ENCODE measurements at places on chromosomes 1 and 21.
A peak's percentile ranks its signal among the peaks of the same experiment; 100 is the strongest.

DNA sequence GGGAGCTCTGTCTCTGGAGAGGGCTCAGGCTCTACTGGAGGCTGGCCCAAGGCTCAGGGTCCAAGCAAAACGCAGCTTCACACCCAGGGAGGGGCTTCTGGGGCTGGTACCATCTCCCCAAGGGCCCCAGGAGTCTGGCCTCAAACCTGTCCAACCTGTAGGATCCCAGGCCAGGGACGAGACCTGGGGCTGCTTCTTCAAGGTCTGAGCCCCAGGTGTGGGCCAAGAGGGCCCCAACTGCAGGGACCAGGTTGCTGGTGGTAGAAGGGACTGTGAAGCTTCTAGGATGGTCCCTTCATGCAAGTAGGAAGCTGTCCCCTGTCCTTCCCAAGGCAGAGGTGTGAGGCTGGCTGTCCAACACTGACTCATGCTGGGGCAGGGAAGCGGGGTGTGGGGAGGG, 7.8 kb upstream of the MMEL1 start:
- no peak for DNase-seq

DNA sequence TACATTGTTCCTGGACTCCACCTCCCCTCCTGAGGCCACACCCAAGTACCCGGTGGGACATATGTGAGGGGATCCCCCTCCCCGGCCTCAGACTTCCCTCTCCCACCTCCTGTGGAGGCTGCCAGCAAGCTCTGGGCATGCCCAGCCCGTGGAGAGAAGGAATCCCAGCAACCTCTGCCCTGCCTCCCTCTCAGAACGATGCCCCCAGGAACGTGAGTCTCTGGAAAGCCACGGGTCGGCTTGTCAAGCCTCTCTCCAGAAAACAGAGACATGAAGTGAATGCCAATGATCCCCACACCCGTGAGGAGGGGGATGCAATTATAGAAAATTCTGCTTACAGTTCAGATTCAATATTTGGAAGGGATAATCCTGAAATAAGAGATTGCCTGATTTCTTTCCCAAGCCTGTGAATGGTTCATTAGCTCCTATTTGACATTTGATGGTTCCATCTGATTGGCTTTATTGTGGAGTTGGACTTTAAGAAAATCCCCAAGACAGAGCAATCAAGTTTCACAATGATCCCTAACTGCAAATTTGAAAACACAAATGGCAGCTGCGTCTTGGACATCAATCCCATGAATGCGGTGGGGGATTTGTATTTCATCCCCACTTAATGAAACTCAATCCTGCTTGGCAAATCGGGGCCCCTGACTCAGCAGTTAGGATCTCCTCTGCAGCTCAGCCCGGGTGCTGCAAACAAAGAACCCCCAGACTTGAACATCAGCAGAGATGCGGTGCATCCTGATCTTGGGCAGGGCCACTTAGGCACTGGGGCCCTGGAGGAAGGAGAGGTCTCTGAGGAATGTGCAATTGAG, 9.1 kb upstream of the GUCA2B start:
- no peak for DNase-seq

DNA sequence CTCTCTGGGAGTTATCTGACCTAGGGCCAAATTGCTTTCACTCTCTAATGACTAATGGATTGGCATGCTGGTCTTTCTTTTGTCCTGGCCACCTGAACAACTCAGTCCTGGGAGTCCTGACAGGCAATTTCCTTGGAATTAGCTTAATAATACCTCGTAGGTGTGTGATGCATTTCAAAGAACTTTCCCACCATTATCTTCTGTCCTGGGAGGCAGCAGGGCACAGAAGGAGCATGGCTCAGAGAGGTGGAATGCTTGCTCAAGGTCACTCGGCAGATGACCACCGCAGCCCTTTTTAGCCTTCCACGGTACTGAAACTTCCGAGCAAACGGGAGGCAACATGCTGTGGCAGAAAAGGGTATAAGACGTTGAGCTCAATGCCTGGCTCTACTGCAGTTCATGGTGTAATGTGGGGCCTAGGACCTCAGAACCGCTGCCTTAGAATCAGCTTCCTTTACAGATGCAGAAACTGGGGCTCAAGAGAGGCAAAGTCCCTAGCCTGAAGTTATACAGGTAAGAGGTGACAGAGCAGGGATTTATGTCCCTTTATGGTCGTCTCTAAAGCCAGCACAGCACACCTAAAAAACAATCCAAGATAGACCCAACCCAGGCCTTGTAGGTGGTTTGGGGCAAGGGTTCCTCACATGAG, 3.2 kb downstream of the ID3 start:
- no peak for DNase-seq

DNA sequence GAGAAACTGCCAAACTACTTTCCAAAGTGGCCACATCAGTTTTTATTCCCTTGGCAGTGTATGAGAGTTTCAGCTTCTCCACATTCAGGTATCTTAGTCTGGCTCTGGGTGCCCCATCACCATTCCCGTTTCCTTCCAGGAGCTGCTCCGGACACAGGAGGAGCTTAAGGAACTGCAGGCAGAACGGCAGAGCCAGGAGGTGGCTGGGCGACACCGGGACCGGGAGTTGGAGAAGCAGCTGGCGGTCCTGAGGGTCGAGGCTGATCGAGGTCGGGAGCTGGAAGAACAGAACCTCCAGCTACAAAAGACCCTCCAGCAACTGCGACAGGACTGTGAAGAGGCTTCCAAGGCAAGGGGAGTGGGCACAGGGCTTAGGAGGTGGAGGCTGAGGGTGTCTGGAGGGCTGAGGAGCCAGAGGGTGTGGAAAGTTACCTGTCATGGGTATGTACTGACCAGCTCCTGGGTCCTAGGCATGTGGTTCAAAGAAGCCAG, 10.9 kb upstream of the TUFT1 start:
- no peak for DNase-seq

DNA sequence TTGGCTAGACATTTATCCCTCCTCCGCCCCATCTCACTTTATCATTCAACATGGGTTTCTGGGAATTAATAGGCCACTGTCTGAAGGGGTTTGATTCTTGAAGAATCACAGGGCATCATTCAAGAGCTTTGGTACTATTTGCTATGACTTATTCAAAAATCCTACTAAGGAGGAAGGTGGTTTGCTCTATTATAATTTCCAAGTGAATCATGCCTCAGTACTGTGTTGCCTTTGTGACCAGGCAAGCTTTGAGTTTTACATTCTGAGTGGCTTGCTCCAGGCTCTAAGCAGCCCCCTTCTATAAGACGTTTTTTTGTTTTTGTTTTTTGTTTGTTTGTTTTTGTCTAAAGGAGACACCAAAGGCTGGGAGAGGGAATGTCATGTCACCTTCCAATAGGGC, 2.6 kb downstream of the C1orf21 start:
- no peak for DNase-seq

DNA sequence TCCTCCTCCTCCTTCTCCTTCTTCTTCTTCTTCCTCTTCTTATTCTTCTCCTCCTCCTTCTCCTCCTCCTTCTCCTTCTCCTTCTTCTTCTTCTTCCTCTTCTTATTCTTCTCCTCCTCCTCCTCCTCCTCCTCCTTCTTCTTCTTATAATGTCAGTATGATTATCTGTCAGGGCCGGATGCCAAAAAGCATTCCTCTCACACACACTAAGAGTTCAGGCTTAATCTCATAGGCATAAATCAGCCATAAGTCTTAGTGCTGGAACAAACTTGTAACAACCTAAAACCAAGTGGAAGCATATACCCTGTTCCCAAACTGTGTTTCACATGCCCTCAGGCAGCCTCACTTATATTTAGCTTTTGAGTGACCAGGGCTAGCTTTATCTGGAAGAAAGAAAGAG, 240.3 kb downstream of the LMX1A start:
- no peak for DNase-seq

DNA sequence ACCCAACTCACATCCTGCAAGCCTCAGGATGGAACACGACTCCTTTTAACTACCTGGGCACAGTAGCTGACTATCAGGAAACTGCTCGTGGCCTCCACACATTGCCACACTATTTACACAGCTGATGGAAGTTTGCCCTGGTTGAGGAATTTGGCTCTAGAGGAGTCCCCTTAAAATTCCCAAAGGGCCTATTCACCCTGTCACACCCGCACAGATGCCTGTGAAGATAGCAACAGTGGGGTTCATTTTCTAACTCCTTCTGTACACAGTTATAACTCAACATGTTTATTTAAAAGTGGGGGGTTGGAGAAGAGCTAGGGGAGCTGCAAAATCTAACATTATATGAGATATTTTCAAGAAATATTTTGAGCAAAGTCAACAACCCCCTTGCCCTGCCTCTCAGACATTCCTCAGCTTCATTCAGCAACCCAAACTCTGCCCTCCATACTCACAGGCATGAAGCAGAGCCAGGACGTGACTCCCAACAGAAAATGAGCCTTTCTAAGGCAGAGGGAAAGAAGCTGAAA, 35.8 kb upstream of the CCN1 start:
- no peak for DNase-seq

- no peak for DNase-seq
Measured at GRCh38 chr1:198520524-198521254, 19.8 kb downstream of the ATP6V1G3 start.

DNA sequence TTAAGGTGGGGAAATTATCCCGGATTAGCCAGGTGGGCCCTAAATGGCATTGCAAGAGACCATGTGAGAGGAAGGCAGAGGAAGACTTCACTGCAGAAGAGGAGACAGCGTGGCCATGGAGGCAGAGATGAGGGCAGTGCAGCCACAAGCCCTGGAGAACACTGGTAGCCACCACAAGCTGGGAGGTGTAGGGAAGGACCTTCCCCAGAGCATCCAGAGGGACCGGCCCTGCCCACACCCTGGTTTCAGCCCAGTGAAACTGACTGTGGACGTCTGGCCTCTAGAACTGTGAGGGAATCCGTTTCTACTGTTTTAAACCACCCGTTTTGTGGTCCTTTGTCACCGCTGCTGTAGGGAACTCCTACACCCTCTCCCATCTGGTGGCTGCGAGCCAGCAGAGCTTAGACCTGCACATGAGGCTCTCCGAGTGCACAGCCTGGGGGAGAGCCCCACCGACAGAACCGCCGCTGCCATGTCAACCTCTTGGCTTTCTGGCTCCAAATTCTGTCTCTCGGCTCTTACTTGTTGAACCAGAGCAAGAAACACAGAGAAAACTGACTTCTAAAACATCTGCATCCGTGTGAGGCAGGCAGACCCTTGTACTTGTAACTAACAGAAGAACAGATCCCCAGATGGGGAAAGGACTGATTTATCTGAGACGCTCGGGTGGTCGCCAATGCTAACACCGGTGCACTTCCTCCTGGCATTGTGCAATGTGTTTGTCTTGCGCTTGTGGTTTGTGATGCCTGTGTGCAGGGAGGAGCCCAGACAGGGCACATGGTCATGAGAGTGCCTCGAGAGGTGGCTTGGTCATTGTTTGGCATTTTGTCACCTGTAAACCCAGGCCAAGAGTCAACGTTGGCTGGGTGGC, 90.8 kb upstream of the TMPRSS2 start:
- no peak for DNase-seq

DNA sequence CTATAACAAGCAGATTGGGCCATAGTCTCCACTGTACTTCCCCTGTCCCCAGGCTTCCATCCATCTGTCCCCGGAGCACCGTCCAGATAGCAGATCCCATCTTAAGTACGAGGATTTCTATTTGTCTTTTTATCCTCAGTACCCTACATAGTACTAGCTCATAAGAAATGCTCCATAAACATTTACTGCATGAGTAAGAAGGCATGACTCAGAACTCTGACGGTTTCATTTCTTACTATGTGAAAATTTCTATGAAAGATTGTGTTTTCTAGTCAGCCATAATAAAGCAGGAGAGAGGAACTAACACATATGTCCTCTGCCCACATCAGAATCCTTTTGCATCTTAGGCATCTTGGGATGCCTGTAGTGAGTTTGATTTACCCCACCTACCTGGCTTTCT, 49.5 kb downstream of the CHD1L start:
- DNase-seq, result peak; percentile 54

DNA sequence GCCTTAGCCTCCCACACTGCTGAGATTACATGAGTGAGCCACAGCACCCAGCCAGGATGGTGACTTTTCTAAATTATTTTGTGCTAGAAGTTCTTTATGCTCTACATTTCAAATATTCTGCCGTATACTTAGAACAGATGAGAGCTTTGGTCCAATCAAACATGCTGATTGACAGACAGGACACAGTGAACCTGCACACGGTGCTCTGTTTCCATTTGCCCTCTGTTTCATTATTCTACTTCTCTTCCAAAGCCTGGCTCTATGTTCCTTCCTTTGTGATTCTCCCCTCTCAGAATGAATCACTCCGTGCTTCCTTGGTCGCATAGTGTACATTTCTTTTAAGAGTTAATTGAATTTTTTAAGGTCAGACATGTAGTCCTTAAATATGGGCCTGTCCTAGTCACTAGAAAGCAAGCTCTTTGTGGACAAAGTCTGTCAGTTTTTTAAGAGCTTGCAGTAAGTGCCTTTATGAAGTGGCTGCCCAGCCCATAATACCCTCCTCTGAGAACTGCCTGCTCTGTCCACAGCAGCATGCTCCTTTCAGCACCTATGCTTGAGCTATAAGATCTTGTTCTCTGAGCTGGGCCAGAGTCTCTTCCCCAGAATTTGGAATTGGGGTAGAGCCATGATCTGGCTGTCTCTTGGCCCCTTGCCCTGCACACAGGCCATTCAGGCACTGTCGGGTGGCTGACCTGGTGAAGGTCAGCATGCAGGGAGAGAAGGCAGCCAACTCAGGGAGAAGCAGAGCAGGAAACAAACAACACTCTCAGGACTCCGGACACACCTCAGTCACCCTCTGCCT, 66.8 kb upstream of the SLC44A3 start:
- no peak for DNase-seq

DNA sequence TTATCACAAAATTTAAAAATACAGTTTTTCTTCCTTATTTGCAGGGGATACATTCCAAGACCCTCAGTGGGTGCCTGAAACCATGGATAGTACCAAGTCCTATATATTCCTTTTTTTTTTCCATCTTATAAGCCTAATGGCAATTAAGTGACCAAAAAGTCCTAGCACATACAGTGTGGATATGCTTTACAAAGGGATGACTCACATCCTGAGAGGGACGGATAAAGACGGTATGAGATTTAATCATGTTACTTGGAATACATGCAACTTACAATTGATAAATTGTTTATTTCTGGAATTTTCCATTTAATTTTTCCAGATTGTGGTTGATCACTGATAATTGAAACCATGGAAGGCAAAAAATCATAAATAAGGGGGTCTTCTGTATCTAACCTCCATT, 181.2 kb upstream of the BRINP3 start:
- DNase-seq, result no peak

DNA sequence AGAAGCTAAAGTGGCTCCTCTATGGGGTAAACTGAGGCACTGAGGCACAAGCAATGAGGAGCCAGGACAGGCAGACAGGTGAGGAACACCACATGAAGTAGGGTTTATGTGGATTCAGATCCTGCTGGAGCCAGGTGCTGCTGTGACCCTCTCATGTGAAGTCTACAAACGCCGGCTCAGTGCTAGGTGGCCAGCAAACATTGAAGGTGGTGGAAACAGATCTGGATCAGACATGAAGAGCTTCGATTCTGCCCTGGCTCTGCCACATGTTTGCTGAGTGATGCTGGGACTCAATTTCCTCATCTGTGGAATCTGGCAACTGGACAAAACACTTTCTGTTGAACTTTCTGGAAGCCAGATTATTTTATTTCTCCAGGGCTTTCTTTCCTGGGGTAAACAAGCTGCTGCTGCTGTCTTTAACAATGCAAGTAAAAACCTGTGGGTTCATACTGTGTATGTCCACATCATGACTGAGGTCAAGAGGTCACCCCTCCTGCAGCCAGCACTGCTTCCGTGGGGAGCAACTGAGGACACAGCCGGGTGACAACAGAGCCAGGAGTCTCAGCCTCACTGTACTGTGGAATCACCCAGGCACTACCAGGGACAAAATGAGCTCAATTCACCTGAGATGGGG, 33.3 kb downstream of the HMGB4 start:
- no peak for DNase-seq

GRCh38 chr21:36688324-36688723, 10.6 kb upstream of the SIM2 start:
- DNase-seq, result no peak

- DNase-seq, result no peak
Measured at GRCh38 chr1:3022976-3023375, 1.7 kb downstream of the ACTRT2 start.
